Stimulated activated CD4-positive, alpha-beta T cell treated with anti-CD3 and anti-CD28 coated beads, Interleukin-4, amount 100 ng/mL, for 1 hour (primary cell): ENCODE measurements at places on chromosomes 11 and 22.

DNA sequence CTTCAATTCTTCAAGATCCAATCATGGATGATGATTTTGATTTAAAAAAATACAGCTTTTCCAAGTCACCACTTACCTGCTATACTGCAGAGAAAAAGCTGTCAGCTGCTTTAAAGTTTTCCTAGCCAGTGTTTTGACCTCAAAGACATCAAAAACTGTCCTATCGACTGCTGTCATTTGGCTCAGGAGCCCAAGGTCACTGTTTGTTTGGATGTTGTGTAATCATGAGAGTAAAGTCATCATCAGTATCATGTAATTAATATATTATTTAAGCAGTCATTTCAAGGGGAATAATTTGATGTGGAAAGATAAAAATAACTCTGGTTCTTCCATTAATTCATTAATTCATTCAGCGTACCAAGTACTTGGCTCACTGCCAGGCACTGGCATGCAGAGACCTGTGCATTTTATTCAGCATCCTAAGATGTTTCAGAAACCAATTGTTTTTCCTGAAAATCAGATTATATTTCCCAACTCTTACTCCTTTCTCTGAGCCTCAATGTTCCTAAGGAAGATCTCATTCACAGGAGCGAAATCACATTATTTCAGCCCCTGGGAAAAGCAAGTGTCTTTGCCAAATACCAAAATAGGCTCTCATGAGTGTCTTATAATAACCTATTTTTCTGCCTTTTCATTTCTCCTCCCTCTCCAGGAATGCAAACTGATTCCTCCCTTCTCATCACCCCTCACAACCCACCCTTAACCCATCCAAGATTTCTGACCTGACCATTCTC lies 59.9 kb downstream of the SLC1A2 start:
- no peak for DNase-seq

- DNase-seq, result no peak
These were observed 2.0 kb upstream of the CASTOR1 start for GRCh38 chr22:30291058-30291892.

GRCh38 chr22:35394011-35394312 lies 6.0 kb upstream of the MCM5 start:
- no peak for DNase-seq

GRCh38 chr22:31911565-31912406 lies 32.5 kb upstream of the YWHAH start:
- DNase-seq, result no peak

- DNase-seq, result no peak
These were observed 6.9 kb upstream of the WEE1 start for GRCh38 chr11:9566561-9567063.

DNA sequence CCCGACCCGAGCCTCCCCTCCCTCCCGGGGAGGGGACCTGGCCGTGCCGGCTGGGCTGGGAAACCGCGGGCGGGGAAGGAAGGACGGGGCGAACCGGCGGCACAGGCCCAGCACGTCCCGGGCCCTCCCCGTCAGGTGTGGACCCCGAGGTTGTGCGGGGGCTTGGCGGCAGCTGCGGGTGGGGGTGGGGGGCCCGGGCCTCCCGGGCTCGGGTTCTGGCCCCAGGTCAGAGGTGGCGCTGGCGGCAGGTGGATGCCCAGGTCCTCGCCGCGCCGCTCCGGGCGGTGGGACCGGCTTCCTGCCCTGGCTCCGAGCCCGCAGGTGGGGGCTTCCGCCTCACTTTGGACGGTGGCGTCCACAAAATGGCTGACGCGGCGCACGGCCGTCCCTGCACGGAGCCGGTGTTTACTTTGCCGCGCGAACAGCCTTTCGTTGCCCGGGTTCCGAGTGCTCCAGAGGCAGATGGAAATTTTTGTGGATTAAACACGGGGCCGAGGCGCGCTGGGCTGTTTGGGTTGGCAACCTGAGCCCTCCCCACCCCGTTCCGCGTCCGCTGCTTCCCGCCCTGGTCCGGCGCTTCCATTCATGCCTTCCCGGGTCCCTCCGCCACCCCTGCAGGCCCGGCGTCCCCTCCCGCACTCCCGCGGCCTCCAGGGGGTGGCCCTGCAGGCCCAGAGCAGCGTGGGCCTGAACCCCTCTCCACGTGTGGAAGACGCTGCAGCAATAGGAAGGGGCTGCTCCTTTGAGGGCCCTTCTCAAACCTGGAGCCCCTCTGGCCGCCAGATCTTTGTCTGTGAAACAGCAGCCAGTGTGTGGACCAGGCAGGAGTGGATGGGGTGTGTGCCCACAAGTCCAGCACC lies 92.0 kb upstream of the KCNQ1OT1 start:
- peak; percentile 43 for DNase-seq

GRCh38 chr11:74388678-74389327 lies 9.4 kb downstream of the PGM2L1 start:
- peak; percentile 50 for DNase-seq
